ENCODE measurements at places on chromosomes 2 and 18. TPM values are rescaled to one million over a fixed set of nuclear protein-coding genes. Genes with fewer than 3 reads are reported as not detected.

The CXCR1 gene
- 0.44 TPM for total RNA-seq

The ALS2 gene
- total RNA-seq = 42.0 TPM

The PAIP2B gene
- 76.6 TPM for total RNA-seq

The SLC4A3 gene
- total RNA-seq = 426 TPM

- no peak for DNase-seq
- H3K4me1 ChIP-seq = peaks cover 33% of the 10 kb centered on the region
- no peak overlapping the region for H3K27ac ChIP-seq
- no peaks in the 10 kb centered on the region for H3K36me3 ChIP-seq
- H3K27me3 ChIP-seq = peaks cover 100% of the 10 kb centered on the region
These were observed 6.0 kb downstream of the HOXD3 start for GRCh38 chr2:176162911-176163671.

DNA sequence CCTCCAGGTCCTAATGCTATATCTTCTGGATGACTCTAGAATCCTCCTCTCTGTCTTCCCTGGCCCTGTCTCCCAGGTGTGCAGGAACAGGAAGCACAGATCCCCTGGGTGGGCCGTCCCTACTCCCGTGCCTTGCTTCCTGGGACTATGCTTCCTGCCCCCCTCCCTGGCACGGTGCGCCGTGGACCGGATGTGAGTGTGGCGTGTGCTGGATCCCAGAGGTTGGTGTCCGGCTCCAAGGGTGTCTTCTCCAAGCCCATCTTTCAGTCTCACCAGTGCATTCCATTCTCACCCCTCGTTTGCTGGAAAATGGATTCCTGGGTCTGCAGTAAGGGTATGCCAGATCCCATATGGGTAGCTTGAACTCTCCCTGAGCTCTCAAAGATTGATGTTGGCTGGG lies 144.4 kb upstream of the TWIST2 start:
- H3K27ac ChIP-seq = no peak overlapping the region
- no peak overlapping the region for H3K4me3 ChIP-seq
- no peaks in the 10 kb centered on the region for H3K36me3 ChIP-seq
- peaks cover 44% of the 10 kb centered on the region for H3K4me1 ChIP-seq
- no peak for DNase-seq
- H3K27me3 ChIP-seq = no peaks in the 10 kb centered on the region

- no peaks in the 10 kb centered on the region for H3K27me3 ChIP-seq
- peaks cover 99% of the 10 kb centered on the region for H3K4me1 ChIP-seq
- no peak for DNase-seq
These were observed 30.9 kb downstream of the FHOD3 start for GRCh38 chr18:36328385-36328858.

- H3K27ac ChIP-seq = no peak overlapping the region
- H3K27me3 ChIP-seq = no peaks in the 10 kb centered on the region
- no peaks in the 10 kb centered on the region for H3K36me3 ChIP-seq
- H3K4me1 ChIP-seq = peaks cover 8% of the 10 kb centered on the region
These were observed 19.7 kb upstream of the DYNC2LI1 start for GRCh38 chr2:43754180-43754579.

GRCh38 chr2:100064165-100064564 lies 78.2 kb downstream of the AFF3 start:
- H3K4me1 ChIP-seq = peaks cover 23% of the 10 kb centered on the region
- peaks cover 4% of the 10 kb centered on the region for H3K27me3 ChIP-seq
- H3K27ac ChIP-seq = no peak overlapping the region

- peaks cover 14% of the 10 kb centered on the region for H3K4me1 ChIP-seq
- H3K27ac ChIP-seq = no peak overlapping the region
- no peaks in the 10 kb centered on the region for H3K36me3 ChIP-seq
- peaks cover 33% of the 10 kb centered on the region for H3K27me3 ChIP-seq
- peak overlapping the region; percentile 39 for H3K4me3 ChIP-seq
- peak; percentile 47 for DNase-seq
These were observed 137.5 kb downstream of the TPO start for GRCh38 chr2:1550658-1551316.
